ENCODE measurements at places on chromosomes 1 and 21. TPM values are rescaled to one million over a fixed set of nuclear protein-coding genes. Genes with fewer than 3 reads are reported as not detected.

The CR1L gene
- total RNA-seq: not detected

The LRRC7 gene
- total RNA-seq: not detected

The IER5 gene
- total RNA-seq: 9.9 TPM

The KCNH1 gene
- total RNA-seq: not detected

GRCh38 chr1:58162952-58163550 is 383.5 kb downstream of the OMA1 start:
- DNase-seq: peak; percentile 82

- no peak for DNase-seq
Measured at GRCh38 chr1:114224196-114224907, 70.7 kb upstream of the SYT6 start.

GRCh38 chr1:88800382-88801051 is 90.8 kb downstream of the GTF2B start:
- peak; percentile 78 for DNase-seq

DNA sequence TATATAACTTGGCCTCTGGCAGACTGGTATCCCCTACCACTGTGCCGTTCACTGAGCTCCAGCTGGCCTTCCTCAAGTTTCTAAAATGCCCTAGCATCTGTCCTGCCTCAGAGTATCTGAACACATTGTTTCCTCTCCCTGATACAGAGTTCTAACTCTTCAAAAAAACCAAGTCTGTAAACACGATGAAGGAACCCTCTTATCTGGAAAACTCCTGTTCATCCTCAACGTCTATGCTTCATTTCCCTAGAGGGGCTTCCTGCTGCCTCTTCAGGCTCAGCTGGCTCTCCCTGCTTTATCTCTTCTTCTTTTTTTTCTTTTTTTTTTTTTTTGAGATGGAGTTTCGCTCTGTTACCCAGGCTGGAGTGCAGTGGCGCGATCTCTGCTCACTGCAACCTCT is 5.6 kb downstream of the BSDC1 start:
- DNase-seq: no peak

- DNase-seq: no peak
Measured at GRCh38 chr1:162299018-162299417, 77.6 kb downstream of the SPATA46 start.

- no peak for DNase-seq
Measured at GRCh38 chr21:43313939-43314405, 113.0 kb downstream of the SIK1 start.

DNA sequence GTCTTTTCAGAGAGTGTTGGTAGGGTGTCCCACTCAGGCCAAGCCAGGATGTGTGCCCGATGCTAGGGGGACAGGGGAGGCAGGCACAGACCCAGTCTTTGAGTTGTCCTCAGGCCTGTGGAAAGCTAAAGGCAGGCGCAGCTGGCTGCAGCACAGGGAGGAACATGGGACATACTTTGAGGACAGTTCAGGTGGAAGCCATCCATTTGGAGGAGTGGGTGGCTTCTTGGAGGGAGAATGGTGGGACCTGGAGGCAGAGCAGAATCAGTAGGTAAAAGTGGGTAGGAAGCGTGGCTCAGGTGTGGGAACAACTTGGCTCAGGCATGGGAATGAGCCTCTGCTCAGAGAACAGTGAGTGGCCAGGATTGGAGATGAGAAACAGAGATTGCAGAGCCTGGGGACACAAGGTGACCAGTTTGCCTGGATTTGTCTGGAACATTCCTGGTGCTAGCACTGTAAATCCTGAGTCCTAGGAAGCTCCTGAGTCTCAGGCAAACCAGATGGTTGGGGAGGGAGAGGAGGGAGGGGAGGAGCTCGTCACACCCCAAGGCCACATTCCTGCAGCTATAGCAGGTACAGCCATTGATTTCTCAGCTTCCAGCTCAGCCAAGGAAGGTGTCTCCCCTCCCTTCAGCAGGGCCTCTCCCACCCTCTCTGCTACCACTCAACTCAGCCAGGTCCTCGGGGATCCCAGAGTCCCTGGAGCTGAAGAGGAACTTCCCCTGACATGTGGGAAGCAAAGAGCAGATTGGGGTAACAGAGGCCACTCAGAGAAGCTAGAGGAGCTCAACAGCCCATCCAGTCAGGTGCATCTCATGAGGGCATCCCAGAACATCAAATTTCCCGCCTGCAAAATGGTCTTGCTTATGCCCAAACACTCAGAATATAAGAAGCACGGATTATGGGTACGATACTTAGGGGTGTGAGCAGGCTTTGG is 65.2 kb upstream of the TINAGL1 start:
- no peak for DNase-seq

DNA sequence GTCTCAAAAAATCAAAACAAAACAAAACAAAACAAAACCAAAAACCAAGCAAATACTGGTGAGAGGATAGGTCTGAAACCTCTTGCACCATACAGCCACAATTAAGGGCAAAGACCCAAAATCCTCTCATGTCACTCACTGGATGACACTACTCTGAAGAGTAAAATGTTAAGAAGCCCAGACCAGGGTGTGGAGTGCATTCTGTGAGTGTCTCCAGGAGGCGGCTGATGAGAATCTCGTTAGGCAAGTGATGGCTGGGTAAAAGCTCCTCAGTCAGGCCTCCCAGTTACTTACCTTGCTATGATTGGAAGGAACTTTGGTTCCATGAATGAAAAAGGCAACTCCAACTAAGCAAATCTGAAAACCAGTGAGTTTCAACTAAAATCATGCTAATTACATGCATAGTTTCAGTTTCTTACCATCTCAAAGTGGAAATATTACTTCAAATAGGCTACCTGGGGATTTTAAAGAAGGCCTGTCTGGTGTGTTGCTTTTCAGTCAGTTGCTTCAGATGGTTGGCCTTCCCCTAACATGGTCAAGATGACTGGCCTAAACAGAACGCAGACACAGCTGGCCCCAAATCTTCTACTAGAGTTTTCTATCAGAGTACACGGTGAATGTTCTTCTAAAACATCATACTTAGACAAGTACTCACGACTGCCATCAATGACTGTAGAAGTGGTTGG is 95.1 kb downstream of the KIAA0319L start:
- DNase-seq: no peak

DNA sequence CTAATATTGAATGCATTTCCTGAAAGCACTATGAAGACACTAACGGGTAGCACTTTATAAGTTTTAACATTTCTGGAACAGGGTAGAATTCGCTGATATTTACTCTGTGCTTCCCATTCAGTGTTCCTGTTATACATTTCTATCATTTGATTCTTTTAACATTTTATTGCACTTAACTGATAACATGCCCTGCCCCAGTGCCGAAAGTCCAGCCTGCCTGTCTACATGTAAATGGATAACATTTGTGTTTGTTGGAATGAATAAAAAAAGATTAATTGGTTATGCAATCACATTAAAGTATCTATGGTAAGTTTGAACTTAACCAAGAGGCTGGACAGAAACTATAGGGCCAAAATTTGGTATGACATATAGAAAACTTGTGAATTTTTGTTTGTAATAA is 790.5 kb upstream of the TPTE start:
- DNase-seq: no peak

GRCh38 chr21:46172863-46173528 is 11.3 kb downstream of the SPATC1L start:
- DNase-seq: no peak

Measured in Karpas-422 (cell line).